ENCODE measurements at places on chromosomes 1 and 21.

- no peak for DNase-seq
These were observed 14.2 kb downstream of the MTOR start for GRCh38 chr1:11248169-11248568.

DNA sequence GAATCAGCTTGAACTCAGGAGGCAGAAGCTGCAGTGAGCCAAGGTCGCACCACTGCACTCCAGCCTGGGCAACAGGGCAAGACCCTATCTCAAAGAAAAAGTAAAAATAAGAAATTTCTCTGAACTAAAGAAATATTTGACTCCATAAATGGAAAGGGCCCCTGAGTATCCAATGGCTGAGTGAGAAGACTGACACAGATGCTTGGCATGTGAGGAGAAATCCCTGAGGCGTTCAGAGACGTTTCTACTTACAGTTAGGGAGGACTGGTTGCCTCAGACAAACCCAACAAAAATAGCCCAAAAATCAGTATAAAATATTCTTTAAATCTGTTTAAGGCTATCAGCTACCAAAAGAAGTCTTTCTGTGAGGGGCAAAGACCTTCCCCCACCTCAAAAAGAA, 3.0 kb upstream of the SUMO3 start:
- DNase-seq: no peak

- DNase-seq: no peak
These were observed 107.8 kb upstream of the WNT4 start for GRCh38 chr1:22250724-22251123.

GRCh38 chr1:157399343-157399983, 152.9 kb downstream of the FCRL5 start:
- DNase-seq: no peak

GRCh38 chr21:38319781-38320180, 63.0 kb downstream of the KCNJ15 start:
- DNase-seq: no peak

DNA sequence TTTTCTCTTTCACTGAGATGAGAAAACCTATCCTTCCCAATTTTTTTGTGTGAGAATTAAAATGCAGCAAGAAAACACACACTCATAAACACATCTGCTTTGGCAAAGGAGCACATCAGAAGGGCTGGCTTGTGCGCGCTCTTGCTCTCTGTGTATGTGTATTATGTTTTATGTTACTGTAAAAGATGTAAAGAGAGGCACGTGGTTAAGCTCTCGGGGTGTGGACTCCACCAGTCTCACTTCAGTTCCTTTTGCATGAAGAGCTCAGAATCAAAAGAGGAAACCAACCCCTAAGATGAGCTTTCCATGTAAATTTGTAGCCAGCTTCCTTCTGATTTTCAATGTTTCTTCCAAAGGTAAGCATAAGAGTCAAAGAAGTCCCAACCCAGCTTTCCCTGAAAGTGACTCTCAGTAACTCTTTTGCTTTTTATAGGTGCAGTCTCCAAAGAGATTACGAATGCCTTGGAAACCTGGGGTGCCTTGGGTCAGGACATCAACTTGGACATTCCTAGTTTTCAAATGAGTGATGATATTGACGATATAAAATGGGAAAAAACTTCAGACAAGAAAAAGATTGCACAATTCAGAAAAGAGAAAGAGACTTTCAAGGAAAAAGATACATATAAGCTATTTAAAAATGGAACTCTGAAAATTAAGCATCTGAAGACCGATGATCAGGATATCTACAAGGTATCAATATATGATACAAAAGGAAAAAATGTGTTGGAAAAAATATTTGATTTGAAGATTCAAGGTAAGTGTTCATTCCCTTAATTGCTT, at the start of gene CD2:
Gene CD2 (plus strand): TSS at position 233 of the 780 bp plus-strand sequence. CDS start 63 bp downstream, at position 296.
- no peak for DNase-seq

GRCh38 chr1:185720633-185721272, 13.4 kb upstream of the HMCN1 start:
- DNase-seq: peak; percentile 19

DNA sequence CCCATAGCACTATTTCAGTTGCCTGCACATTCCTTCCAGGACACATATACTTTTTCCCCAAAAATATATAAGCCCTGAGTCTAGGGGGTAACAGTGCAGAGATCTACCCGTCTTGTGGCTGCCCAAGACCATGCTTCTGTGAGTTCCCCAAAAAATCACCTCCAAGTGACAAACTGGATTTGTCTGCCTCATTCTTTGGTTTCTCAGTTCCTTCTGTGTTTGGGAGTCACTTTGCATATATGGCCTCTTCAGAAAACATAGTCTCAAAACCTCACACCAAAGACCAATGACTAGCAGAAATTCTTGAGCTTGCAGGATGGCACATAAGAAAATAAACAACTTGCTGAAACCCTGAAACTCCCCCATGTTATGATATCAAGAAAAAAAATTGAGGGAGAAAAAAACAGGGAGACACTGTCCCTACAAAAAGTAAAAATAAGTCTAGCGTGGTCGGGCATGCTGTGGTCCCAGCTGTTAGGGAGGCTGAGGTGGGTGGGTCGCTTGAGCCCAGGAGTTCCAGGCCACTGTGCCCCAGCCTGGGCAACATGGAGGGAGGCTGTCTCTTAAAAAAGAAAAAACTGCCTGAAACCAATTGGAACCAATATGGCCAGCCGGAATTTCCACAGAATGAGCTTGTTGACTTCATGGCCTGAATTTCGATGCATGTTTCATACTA, 8.0 kb downstream of the JMJD4 start:
- no peak for DNase-seq

DNA sequence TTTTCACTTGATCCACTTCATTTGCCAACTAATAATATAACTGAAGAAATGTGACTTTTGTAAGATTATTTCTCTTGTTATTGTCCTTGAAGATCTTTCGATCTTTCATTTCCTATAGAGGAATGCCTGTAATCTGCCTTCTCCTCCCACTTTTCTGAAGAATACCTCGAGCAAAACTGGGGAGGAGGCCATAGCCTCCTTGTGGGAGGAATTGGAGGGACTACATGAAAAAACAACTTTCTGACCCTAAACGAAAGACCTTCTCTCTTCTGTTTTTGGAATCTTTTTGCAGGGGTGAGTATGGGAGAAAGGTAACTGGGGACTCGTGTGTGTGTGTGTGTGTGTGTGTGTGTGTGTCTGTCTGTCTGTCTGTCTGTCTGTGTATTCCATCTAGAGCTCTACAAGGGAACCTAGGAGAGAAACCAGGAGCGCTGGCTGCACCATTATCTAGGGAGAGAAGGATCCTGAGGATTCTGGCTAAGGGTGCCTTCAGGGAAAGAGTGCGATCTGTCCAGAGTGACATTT, 32.4 kb upstream of the MAB21L3 start:
- DNase-seq: no peak

- DNase-seq: peak; percentile 20
These were observed 137.2 kb downstream of the DHRS3 start for GRCh38 chr1:12480748-12481362.

GRCh38 chr1:41708332-41708731, 210.4 kb downstream of the HIVEP3 start:
- peak; percentile 32 for DNase-seq

DNA sequence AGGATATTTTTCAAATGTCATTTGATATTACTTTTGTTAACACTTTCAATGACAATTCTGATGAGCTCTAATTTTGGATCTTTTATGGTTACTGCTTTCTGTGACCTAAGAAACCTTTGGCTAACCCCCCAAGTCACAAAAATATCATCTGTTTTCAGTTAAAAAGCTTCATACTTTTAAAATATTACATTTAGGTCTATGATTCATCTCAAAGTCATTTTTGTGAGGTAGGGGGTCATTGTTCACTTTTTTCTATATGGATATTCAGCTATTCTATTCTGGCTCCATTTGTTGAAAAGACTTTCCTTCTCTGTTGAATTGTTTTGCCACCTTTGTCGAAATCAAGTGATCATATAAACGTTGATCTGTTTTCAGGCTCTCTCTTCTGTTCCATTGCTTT, 44.8 kb downstream of the UCHL5 start:
- DNase-seq: no peak

DNA sequence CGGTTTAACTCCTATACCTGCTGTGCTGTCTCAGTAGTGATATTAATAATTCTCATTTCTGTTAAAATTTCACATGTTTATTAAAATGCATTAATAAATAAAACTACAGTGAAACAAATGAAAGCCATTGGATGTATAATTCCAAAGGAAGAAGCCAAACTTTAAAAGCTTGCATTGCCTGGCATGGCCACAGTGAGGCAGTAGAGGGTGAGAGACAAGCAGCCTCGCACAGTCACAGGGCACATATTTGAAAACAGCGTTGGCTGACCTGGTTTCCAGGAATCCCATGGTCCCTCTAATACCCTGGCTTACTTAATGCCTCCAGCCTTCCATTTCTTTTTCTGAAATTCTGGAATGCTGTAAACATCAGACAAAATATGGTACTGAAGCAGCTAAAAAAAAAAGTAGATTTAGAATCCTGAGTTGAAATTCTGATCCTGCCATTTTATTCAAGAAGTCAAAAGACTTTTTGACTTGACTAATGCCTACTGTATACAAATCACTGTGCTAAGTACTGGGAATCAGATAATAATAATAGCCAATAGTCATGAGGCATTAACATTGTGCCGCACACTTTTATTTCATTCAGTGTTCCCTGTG, 6.7 kb upstream of the RNASEL start:
- DNase-seq: peak; percentile 67

- DNase-seq: no peak
These were observed 5.0 kb downstream of the PALMD start for GRCh38 chr1:99650773-99651437.

GRCh38 chr1:231241750-231242149, 738 bp downstream of the GNPAT start:
- DNase-seq: no peak
